Body of pancreas (tissue), 4 donors: ENCODE measurements at places on chromosomes 13 and 19.

DNA sequence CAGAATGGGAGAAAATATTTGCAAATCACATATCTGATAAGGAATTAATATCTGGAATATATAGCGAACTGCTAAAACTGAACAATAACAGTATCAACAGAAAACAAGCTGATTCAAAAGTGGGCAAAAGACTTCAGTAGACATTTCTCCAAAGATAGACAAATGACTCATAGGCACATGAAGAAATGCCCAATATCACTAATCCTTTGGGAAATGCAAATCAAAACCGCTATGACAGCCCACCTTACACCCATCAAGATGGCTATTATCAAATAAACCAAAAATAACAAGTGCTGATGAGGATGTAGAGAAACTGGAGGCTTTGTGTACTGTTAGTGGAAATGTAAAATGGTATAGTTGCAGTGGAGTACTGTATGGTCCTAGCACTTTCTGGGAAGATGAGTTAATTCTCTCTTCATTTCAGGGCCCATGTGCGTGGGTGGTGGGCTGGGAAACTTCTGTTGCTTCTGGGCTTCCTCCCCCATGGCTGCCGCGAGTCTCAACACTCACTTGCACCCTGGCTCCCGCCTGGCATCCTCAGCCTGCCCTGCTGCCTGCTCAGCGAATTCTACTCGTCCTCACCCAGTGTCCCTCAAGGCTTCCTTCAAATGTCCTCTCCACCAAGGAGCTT lies 12.4 kb upstream of the GJA3 start:
- DNase-seq, result no peak

- no peak for DNase-seq
These were observed 1719.7 kb upstream of the SLC10A2 start for GRCh38 chr13:104785952-104786351.

GRCh38 chr13:41457589-41458186 lies 338 bp downstream of the RGCC start:
- no peak for DNase-seq

DNA sequence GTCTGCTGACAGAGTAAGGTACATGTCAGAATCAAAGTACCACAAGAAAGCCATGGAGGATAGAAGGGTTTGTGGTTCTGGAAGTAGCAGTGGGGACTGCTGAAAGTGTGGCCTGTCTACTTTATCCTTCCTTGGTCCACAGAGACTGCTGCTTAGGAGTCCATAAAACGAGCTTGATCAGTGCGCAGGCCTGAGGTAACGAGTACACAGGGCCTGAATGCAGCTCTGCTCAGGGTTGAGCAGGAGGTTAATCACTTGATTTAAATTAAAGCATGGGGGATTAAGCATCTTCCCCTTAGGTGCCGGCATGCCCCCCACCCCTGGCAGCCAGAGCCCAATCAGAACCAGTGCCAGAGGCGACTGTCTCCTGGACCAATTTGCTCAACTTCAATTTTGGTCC lies 34.9 kb upstream of the WASF3 start:
- no peak for DNase-seq

GRCh38 chr13:77034881-77035280 lies 7.9 kb upstream of the FBXL3 start:
- DNase-seq, result no peak

DNA sequence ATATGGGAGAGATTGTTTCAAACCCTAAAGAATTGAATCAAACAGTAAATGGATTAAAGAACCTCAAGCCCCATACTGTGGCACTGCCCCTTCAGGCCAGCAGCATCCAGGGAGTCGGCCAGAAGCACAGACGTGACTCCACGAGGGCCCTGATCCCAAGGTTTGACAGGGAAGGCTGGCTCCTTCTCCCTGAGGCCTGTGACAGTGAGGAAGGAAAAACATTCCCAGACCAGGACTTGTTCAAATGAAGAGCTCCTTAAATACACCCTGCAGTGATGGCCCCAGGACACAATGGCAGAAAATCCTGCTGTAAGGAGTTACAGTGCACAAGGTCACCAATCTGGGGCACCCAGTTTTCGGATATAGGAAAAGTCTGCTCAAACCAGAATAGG lies 91.0 kb downstream of the COL4A1 start:
- DNase-seq, result no peak

DNA sequence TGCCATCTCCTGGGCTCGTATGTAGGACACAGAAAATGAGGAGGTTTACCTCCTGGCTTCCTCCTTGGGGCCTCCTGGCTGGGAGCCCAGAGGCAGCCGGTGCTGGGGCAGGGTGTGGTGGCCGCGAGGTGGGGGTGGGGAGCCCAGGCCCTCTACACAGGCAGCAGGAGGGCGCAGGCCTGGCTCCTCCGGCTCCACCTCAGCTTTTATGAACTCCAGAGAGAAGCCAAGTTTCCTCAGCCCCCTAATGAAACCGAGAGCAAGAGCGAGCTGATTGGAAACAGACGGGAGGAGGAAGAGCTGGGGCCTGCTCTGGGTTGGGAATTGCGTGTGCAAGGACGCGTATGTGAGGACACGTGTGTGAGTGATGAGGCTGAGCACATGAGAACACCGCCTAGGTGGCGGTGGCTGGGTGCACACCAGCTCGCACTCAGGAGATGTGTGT lies 23.1 kb downstream of the LYL1 start:
- DNase-seq, result no peak

GRCh38 chr13:90623318-90624011 lies 724.0 kb upstream of the MIR17HG start:
- no peak for DNase-seq

- no peak for DNase-seq
These were observed 501.3 kb upstream of the ARGLU1 start for GRCh38 chr13:107069108-107069776.

DNA sequence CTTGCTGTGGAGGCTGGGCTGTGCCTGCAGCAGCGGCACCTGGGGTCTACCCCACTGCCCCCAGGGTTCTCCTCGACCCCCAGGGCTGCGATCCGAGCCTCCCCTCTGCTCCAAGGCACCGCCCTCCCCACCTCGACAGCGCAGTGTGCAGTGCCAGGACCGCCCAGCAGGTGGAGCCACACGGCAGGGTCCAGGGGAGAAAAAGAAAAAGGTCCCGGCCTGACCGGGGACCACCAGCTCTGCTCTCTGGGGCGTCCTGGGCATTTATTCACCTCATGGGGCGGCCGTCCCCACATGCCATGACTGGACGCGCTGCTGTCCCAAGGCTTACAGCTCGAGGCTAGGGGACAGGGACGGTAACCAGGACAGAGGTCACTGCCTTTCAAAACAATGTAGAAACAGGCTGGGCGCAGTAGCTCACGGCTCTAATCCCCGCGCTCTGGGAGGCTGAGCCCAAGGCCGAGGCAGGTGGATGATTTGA lies 10.6 kb downstream of the REXO1 start:
- peak; percentile 48 for DNase-seq

GRCh38 chr19:33022472-33023116 lies 42.1 kb downstream of the RHPN2 start:
- DNase-seq, result no peak

GRCh38 chr19:30253581-30253996 lies 118.6 kb upstream of the ZNF536 start:
- no peak for DNase-seq

- DNase-seq, result peak; percentile 28
These were observed 65.8 kb upstream of the STARD13 start for GRCh38 chr13:33351319-33351718.

DNA sequence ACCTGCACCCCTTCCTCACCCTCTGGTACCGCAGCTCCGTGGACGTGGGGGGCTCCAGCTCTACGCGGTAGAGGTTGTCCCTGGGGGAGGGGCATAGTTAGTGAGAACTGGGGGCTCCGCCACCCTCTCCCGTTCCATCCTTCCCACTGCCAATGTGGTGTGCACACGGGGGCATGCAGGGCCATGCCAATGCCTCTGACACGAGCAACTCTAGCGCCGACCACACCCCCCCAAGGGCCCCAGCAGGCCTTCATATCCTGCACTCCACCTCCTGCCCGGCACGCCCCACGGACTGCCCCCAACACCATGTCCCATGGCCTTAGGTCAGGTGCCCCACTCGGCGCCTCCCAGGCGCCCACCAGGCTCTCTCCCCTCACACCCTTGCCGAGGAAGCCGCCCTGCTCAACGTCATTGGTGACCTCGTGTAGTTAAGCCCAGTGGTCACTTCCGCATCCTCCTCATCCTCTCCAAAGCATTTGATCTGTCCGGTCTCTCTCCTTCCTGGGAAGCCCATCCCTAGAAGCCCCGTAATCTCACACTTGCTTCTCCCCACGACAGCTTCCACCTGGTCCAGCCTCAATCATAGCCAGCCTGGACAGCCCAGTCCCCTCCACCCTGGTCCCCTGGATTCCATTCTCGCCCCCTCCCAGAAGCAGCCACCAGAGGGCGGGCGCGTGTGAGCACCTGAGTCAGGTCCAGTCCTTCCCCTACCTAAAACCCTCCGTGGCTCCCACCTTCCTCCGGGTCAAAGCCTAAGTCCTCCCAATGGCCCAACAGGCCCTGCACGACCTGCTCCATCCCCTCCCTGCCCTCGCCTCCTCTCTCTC lies 2.1 kb downstream of the SEMA6B start:
- no peak for DNase-seq

GRCh38 chr13:92547266-92547665 lies 679.3 kb upstream of the GPC6 start:
- no peak for DNase-seq

- no peak for DNase-seq
These were observed 46.3 kb downstream of the MTMR6 start for GRCh38 chr13:25241007-25241406.

DNA sequence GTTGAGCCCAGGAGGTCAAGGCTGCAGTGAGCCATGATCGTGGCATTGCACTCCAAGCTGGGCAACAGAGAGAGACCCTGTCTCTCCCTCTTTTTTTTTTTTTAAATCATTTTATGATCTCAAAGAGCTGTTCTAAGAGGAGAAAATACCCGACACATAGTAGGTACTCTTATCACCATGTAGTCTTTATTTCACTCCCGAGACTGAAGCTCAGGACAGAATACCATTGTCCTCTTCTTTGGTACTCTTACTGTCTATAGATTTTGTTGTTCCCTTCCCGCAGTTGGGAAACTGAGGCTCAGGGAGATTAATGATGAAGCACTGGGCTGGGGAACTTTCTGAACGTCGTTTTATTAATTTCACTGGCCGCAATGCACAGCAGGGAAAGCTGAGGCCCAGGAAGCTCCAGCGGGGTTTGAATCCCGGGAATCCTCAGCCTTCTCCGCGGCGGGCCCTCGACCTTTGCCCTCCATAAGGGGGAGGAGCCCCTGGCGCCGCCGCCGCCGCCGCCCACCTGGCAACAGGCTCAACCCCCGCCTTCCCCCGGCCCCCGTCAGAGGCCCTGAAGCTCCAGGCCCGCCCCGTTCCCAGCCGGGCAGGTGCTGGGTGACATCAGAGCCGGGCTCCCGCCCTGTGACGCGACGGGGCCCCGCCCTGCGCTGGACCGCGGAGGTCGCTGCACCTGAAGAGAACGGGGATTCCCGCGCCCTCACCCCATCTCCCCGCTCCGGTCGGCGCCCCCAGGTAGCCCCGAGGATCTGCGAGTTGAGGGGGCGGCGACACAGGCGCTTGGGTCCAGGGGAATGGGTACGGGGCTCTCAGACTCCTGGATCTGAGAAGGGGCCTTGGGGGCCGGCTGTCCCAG lies 1.6 kb downstream of the MYH14 start:
- peak; percentile 91 for DNase-seq

DNA sequence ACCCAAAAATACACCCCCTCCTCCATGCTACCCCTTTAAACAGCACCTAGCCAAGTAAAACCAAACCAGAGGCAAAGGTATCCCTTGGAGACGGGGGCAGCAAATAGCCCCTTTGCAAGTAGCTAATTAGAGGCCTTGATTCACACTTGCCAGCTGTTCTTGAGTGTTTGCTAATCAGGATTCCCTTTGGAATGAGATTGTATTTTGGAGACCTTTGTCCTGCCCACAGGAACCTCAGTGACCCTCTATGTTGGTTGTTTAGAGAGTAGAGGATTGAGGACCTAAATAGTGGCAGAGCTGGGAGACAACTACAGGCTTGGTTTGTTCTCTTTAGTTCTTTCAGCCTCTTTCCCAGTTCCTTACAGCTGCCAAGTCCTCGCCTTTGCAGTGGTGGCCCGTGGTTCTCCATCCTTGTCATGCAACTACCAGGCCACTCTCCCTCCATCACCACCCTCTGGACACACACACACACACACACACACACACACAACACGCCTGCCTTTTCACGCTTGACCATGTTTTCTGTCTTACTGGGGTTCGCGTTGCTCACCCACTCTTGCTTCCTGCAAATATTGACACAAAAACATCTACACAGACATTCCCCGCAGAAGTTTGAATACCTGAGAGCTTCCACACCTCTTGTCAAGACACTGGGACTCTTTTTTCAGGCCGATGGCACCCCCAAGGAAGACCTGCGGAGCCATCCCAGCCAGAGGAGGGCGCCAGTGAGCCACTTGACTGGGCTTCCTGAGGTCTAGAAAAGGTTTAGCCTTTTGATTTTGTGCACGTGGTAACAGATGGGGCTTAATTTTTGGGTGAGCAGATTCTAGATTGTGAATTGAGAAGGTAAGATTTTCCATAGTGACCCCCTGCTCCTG lies 80.0 kb upstream of the GPR183 start:
- peak; percentile 51 for DNase-seq

GRCh38 chr13:95176611-95177259 lies 124.5 kb downstream of the ABCC4 start:
- DNase-seq, result no peak

DNA sequence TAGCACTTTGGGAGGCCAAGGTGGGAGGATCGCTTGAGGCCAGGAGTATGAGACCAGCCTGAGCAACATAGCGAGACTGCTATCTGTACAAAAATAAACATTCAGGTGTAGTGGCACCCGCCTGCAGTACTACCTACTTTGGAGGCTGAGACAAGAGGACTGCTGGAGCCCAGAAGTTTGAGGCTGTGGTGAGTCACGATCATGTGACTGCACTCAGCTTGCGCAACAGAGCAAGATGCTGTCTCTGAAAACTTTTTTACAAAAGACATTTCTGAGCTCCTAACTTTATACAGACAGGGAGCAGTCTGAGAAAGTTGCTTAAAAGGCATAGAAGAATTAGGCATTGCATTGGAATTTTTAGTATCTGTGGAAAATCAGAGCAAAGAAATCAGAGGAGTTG lies 10.4 kb upstream of the TBC1D4 start:
- DNase-seq, result no peak

DNA sequence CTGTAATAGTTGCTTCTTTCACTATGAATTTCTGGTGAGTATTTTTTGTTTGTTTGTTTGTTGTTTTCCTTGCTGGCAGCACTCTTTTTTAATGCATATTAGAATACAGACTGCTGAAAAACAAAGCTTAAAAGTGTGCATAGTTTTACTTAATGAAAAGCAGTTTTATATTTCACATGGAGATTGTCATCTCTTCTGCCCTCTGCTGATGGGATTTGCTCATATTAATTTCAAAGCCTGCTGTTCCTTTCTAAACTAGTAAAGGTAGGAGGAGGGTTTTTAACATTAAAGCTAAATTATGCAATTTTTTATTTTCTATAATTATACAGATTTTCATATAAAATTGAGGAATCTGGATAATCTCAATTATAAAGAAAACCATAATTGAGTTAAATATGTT lies 692.6 kb upstream of the SLITRK1 start:
- DNase-seq, result no peak

DNA sequence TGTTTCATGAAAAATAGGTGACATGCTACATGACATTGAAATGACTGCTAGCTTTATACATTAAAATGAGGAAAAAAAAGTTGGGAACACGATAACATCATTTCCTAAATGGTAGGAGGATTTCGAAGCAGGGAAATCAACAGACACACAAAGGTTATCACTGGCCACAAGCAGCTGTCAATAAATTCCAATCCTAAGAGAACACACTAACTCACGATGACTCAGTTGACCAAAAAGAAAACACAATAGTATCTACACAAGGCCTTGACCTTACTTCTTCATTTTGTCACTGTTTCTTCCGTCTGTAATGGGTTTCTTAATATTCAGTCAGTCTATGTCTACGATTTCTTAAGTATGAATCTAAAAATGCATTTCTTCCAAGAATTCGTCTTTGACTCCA lies 36.5 kb downstream of the STARD13 start:
- no peak for DNase-seq
